Kidney glomerular epithelial cell (primary cell): ENCODE measurements at places on chromosomes 1 and 21.

DNA sequence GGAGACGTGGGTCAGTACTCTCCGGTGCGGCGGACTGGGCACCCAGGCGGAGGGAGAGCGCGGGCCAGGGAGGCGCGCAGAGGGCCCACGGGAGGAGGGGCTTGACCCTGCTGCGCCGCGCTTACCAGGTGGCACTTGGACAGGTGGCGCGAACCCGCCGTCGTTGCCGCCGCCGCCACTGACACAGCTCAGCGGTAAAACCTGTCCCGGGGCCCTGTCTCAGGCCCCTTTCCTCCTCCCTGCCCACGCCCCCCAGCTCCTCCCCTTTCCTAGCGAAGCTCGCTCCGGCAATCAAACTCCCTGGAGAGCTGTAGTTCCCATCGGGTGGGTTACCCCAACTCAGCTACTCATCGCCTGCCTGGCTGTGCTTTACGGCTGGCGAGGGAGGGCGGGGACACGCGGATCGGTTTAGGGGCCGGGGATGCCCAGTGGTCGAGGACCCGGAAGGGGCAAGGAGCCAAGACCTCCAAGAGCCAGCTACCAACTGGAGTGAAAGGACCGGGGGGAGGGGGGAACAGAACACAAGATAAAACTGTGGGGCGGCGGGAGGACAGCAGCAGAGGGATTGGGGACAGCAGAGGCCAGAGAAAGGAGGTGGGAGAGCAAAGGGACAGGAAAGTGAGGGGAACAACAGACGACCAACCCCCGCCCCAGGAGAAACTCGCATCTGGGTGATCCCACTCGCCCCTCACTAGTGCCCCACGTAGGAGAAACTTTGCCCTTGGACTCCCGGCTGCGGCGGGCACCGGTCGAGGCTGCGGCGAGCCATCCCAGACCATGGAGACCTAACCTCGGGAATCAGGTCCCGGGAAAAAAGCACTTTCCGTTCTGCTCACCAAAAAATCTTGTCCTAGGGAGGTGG, 2.9 kb downstream of the GFI1 start:
- DNase-seq: no peak

DNA sequence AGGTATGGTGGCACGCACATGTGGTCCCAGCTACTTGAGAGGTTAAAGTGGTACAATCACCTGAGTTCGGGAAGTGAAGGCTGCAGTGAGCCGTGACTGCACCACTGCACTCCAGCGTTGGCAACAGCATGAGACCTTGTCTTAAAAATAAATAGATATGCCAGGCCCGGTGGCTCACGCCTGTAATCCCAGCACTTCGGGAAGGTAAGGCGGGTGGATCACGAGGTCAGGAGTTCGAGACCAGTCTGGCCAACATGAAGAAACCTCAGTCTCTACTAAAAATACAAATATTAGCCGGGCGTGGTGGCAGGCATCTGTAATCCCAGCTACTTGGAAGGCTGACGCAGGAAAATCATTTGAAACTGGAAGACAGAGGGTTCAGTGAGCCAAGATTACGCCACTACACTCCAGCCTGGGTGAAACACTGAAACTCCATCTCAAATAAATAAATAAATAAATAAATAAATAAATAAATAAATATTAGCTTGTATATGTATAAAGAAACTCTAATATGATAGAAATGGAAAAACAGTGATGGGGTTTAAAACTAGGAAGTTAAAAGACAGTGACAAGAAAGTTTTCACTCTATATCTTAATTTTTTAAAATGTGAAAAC, 18.8 kb downstream of the GATAD2B start:
- DNase-seq: no peak

- no peak for DNase-seq
These were observed 38.8 kb downstream of the DIPK1A start for GRCh38 chr1:92922356-92923035.

GRCh38 chr1:150282558-150282958, 204 bp downstream of the CIART start:
- no peak for DNase-seq

GRCh38 chr1:239421811-239422210, 35.4 kb downstream of the CHRM3 start:
- DNase-seq: no peak

DNA sequence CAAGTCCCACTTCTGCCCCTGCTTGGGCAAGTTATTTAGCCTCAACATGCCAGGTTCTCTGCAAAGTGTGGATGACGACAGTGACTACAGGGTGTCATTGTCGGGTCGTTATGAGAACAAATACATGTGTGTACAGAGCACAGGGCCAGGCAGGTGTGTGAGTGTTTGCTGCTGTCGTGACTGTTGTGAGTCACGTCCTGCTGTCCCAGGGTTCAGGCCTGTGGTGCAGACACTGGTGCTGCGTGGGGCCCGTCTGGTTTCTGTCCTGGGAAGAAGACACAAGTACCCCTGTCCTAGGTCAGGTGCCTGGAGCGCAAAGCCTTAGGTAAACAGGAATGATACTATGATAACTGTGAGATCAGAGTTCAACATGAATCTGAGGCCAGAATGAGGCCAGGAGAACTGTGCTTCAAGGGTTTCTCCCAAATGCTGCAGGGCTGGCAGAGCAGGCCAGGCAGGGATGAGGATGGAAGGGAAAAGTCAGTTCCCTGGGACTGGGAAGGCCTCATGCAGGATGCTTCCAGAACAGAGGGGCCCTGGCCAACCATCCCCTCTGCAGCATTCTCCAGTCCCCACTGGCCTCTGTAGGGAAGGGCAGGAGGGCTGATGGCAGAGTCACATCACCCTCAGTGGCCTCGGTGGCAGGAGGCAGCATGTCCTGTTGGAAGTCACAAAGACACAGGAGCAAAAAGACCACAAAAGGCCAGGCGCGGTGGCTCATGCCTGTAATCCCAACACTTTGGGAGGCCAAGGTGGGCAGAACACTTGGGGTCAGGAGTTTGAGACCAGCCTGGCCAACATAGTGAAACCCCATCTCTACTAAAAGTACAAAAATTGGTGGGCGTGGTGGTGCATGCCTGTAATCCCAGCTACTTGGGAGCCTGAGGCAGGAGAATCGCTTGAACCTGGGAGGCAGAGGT, 15.7 kb downstream of the GPR157 start:
- no peak for DNase-seq

DNA sequence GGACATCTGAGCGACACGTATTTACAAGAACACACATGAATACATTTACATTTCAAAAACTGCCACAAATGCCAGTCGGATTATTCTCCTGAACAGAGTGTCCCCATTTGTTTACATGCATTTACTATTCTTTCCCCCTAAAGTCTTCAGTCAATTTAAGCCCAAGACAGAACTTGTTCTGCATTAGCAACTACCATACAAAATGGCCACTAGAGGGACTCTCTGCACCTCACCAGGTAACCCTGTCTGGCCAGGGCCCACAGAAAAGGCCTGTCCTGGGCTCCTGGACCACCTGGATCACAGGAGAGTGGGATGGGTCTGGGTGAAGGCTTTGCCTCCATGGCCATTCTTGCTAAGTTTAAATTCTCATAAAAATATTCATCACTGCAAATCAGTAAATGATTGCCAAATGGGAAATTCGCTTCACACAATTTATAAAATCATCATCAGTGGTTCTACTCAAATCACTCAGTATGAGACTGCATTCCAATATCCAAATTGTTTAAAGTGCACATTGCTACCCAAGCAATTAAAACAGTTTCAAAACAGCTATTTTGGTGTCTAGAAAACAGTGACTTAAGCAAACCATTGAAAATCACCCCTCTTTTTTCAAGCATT, 12.5 kb upstream of the GUCA2A start:
- peak; percentile 34 for DNase-seq

DNA sequence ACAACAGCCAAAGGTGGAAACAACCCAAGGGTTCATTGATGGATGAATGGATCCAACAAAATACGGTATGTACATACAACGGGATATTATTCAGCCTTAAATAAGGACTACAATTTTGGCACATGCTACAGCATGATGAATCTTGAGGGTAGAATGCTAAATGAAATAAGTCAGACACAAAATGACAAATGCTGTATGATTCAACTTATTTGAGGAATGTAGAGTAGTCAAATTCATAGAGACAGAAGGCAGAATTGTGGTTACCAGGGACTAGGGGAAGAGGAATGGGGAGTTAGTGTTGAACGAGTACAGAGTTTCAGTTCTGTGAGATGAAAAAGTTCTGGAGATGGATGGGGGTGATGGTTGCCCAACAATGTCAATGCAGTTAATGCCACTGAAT, 118.0 kb upstream of the PAXBP1 start:
- DNase-seq: no peak

DNA sequence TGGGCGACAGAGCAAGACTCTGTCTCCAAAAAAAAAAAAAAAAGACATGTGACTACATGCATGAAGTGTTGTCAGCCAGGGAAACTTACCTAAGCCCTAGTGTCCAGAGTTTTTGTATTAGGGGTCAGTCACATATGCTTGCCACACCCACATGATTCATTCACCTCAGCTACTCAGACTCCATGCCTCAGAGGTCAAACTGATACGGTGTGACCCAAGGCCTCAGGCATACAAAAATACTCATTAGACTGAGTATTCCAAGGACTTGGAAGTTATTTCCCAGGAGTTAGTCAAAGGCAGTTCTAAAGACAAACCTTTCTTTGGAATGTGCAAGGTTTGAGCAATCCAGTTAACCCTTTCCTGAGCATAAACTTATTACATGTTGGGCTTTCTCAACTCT, 6.3 kb upstream of the TRIM33 start:
- no peak for DNase-seq

GRCh38 chr1:162365284-162366020, 11.2 kb downstream of the SPATA46 start:
- no peak for DNase-seq

GRCh38 chr1:163047951-163048659, 21.1 kb upstream of the RGS4 start:
- no peak for DNase-seq

- DNase-seq: no peak
These were observed 58.3 kb downstream of the CHD5 start for GRCh38 chr1:6121651-6122370.

DNA sequence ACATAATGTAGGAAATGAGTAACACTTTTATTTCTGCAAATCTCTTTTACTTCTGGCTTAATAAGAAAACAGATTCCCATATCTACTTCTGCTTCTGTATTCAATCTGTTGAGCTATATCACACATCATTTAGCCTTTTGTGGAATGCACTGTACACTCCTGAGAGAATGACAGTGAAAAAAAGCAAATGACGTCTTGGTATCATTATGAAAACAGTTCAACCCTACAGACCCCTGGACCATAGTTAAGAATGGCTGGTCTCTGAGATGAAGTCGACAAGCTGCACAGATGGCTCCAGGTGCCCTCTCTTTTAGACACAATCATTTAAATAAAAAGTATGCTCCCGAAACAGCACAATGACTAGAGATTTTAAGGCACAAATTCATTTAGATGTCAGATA, 247.0 kb downstream of the RERE start:
- no peak for DNase-seq

GRCh38 chr1:179298952-179299351, 5.4 kb downstream of the SOAT1 start:
- DNase-seq: no peak

DNA sequence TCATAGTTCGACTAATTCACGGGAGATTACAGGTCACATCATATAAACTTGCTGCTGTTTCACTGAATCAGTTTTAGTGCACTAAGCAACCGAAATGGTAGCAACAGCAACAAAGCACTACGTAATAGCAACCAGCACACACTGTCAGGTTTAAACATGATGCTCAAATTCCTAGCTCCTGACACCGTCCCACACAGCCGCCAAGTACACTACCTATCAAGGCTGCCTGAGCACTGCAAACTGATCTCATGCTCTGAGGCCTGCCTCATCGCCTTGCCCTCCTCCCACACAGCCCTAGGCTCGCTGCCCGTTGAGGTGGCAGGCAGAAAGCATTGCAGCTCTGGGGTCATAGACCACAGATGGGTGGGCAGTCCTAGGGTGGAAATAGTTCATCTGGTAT, 12.4 kb downstream of the LAMC2 start:
- DNase-seq: peak; percentile 96

DNA sequence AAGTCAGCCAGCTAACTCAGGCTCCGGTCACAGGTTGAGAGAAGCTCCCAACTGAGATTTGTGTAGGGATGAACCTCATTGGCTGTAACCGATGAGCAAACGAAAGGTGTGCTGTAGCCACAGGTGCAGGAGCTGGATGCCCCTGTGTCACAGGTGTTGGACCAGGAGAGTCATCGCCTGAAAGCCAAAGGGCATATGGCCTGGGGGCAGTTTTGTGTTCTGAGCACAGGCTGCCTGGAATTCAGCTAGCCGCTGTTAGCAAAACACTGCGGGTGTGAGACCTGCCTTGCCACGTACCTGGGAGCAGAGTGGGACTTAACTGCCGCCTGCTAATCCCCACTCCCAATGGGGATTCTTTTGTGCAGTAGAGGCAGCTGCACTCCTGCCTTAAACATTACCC, 55.3 kb downstream of the NEK7 start:
- DNase-seq: no peak

DNA sequence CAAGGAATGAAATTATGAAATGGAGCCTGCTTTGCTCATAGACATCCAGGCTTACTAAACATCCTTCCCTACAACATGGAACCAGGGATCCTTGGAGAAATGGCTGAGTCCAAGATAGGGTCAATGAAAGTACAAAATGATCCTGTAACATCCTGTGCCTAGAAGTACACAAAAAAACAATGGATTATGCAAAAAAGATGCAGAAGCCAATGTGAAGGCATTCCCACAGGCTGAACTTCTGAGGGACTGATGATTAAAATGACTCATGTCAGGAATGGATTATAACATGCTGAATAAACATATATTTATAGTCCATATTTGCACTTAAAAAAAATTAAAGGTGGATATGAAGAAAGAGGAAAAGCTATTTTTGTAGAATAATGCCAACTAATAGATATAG, 10.4 kb upstream of the HOOK1 start:
- no peak for DNase-seq

DNA sequence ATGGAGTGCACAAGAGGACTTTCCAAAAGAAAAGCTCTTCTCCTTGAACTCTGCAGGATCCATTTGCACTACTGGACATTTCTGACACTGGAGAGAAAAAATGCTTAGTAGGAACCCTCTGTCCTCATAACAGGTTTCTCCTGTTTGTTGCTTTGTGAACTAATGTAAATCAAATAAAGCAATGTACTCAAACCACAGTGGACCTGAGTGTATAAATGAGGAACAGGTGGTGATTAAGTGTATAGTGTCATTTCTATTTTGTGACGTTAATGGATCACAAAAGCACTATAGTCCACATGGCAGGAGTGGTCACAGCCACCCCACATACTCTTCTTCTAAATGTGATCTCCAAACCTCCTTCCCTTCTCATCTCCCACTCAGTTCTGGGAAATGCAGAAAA, 268.4 kb upstream of the DUSP10 start:
- no peak for DNase-seq
